ENCODE measurements at places on chromosomes 7 and 10. TPM values are rescaled to one million over a fixed set of nuclear protein-coding genes. Genes with fewer than 3 reads are reported as not detected.
A peak's percentile ranks its signal among the peaks of the same experiment; 100 is the strongest.

DNA sequence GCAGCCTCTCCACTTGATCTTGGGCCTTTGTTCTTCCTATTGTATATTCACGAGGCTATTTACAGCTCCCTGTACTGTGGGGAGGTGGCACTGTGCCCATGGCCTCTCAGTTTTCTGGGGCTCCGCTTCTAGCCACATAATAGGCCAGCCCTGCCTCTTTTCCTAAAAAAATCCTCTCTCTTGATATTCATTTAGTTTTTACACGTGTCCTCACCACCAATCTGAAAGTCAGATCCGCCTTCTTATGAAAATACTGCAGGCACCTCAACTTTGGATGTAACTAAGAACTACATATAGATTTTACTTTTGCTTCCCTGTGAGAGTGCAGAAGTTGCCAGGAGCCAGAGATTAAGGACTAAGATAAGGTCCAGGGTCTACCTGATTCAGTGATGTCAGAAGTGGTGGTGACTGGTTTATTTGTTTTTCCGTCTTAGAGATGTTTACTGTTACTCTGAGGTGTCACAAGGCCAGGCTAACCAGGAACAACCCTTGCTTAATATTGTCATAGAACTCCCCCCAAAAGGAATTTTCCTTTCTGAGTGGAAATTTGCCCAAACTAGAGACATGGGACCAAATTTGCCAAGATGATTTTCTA is 7.8 kb downstream of the BAMBI start:
- H3K27ac ChIP-seq, result no peak overlapping the region
- H3K36me3 ChIP-seq, result no peaks in the 10 kb centered on the region
- DNase-seq, result no peak
- no peaks in the 10 kb centered on the region for H3K4me1 ChIP-seq
- peaks cover 15% of the 10 kb centered on the region for H3K27me3 ChIP-seq

GRCh38 chr7:64880322-64881297 is 22.5 kb upstream of the ZNF273 start:
- no peaks in the 10 kb centered on the region for H3K4me1 ChIP-seq
- no peak overlapping the region for H3K27ac ChIP-seq
- peaks cover 39% of the 10 kb centered on the region for H3K36me3 ChIP-seq

DNA sequence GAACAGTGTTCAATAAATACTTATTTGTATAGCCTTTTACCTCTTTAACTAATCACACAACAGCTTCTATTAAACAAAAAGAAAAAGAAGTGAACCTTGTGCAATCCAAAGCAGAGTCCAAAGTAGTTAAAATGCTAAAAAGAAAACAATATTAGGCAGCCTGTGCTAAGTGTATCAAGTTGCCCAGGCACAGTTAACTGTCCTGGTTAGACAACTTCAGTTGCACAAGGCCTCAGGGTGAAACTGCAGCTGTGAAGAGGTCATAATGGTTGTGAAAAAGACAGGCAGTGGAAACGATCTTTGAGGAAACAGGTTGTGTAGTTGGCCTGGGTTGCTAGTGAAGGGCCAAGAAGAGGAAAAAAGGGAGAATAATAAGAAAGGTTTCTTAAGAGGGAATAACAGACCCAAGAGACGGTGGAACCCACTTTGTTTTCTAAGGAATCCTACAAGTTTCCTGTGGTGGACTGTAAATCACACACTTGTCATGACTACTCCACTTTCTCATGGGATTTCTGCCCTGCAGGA is 6.0 kb upstream of the CROT start:
- H3K36me3 ChIP-seq, result peaks cover 18% of the 10 kb centered on the region
- H3K27me3 ChIP-seq, result no peaks in the 10 kb centered on the region
- H3K4me3 ChIP-seq, result no peak overlapping the region
- H3K4me1 ChIP-seq, result peaks cover 32% of the 10 kb centered on the region

GRCh38 chr7:44136731-44137130 is 4.4 kb downstream of the MYL7 start:
- peaks cover 21% of the 10 kb centered on the region for H3K4me1 ChIP-seq
- H3K36me3 ChIP-seq, result no peaks in the 10 kb centered on the region
- H3K27ac ChIP-seq, result no peak overlapping the region

- H3K4me1 ChIP-seq, result peaks cover 26% of the 10 kb centered on the region
- no peak overlapping the region for H3K27ac ChIP-seq
- no peaks in the 10 kb centered on the region for H3K27me3 ChIP-seq
- H3K36me3 ChIP-seq, result 0 out of 2 replicates have a peak, but pooled peaks cover 14% of the 10 kb centered on the region
- H3K4me3 ChIP-seq, result peak overlapping the region; percentile 87
- DNase-seq, result peak; percentile 6
Observed at GRCh38 chr10:44384601-44385025, 284 bp downstream of the CXCL12 start.

DNA sequence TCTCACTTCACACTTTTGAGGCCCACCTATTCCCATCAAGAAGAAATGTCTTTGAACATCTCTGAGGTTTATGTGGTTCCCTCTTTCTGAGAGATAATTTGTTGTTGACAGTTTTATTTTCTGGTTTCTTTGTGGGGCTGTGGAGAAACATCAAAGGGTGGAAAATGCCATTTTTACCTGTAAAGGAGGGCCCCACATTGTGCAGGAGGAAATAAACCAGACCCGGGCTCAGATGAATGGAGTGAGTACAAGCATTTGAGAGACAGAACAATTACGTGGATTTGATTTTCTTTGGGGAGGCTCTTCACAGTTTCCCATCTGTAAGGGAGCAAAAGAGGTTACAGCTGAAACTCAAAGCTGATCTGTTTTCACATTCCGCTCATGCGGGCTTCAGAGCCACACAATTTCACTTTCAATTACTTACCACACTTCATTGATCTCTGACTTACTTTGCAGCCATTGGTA is 29.8 kb downstream of the ITPRIP start:
- peaks cover 45% of the 10 kb centered on the region for H3K36me3 ChIP-seq
- H3K4me1 ChIP-seq, result peaks cover 66% of the 10 kb centered on the region
- peak overlapping the region; percentile 95 for H3K27ac ChIP-seq

- H3K4me1 ChIP-seq, result no peaks in the 10 kb centered on the region
- H3K36me3 ChIP-seq, result no peaks in the 10 kb centered on the region
- peaks cover 7% of the 10 kb centered on the region for H3K27me3 ChIP-seq
Observed at GRCh38 chr10:75508814-75509306, 77.4 kb downstream of the LRMDA start.

DNA sequence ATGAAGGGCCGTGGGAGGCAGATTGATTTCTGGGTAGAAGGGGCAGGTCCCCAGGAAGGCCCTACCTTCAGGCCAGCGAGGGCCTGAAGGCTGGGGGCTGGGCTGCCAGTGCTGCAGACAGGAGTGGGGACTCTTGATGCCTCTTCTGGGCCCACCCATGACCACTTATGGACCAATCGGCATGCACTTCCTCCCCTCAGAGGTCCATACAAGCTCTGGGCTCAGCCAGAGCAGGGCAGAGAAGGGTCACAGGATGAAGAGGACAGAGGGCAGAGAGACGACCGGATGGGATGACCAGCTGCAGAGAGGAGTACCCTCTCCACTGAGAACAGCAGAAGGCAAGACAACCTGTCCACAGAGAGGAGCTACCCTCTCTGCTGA is 120.1 kb downstream of the DYNC2I1 start:
- H3K27ac ChIP-seq, result peak overlapping the region; percentile 65
- peaks cover 4% of the 10 kb centered on the region for H3K36me3 ChIP-seq
- peak overlapping the region; percentile 86 for H3K4me3 ChIP-seq
- peaks cover 16% of the 10 kb centered on the region for H3K4me1 ChIP-seq
- no peak for DNase-seq

DNA sequence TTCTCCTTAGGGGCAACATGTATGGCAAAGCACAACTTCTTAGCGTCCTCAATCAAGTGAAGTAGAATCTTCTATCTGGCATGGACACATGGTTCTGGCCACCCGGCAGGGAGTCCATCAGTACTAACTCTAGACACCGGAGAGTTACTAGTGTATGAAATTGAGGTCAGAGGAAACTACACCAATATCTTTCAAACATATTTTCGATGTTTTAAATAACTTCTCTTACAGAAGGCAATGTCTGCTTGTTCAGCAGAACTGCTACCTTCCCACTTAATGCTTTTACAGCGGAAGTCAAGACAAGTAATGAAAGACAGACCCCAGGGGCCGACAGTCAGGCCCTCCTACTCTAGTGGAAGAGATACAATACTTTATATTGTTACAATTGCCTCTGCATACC is 89.9 kb downstream of the RNF216 start:
- H3K36me3 ChIP-seq, result peaks cover 18% of the 10 kb centered on the region
- peak overlapping the region; percentile 58 for H3K4me3 ChIP-seq
- no peak for DNase-seq
- peaks cover 4% of the 10 kb centered on the region for H3K27me3 ChIP-seq
- peaks cover 93% of the 10 kb centered on the region for H3K4me1 ChIP-seq

Gene BMPER
- 12.1 TPM for total RNA-seq

Gene SNX8
- 43.7 TPM for total RNA-seq

Gene ADAMTS14
- total RNA-seq, result 0.05 TPM

Measured in HFFc6 (cell line).